ENCODE measurements at places on chromosomes 1 and 21. TPM values are rescaled to one million over a fixed set of nuclear protein-coding genes. Genes with fewer than 3 reads are reported as not detected.

- no peak for DNase-seq
These were observed 15.4 kb downstream of the RIMS3 start for GRCh38 chr1:40650075-40650474.

DNA sequence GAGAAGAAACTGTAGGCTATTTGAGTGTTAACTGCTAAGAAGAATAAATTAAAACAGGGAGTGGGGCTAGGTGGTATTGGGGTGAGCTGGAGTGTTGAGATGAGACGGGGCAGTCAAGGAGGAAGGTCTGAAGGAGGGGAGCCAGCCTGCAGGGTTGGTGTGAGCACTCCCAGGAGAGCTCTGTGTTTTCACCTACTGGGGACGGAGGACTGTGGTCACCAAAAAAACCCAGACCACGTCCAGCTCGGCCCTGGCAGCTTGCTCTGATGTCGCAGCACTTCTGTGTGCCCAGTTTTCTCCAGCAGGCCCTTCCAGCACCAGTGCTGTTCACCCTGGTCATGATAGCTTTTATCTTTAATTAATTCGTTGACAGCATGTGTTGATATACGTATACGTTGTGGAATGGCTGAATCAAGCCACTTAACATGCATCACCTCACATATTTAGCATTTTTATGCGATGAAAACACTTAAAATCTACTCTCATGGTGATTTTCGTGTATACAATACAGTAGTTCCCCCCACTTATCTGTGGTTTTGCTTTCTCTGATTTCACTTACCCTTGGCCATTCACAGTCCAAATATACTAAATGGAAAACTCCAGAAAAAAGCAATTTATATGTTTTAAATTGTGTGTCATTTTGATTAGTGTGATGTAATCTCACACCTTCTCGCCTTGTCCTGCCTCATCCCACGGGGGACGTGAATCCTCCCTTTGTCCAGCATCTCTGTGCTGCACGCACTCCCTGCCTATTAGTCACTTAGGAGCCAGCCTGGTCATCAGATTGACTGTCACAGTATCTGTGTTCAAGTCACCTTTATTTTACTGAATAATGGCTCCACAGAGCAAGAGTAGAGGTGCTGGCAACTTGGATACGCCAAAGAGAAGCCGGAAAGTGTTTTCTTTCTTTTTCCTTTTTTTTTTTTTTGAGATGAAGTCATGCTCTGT lies 12.3 kb downstream of the FAM3B start:
- DNase-seq: no peak

GRCh38 chr1:108057541-108057940 lies 92.6 kb upstream of the VAV3 start:
- no peak for DNase-seq

- no peak for DNase-seq
These were observed 53.2 kb upstream of the LYST start for GRCh38 chr1:235919833-235920441.

GRCh38 chr1:204067935-204068334 lies 5.0 kb upstream of the SOX13 start:
- no peak for DNase-seq

DNA sequence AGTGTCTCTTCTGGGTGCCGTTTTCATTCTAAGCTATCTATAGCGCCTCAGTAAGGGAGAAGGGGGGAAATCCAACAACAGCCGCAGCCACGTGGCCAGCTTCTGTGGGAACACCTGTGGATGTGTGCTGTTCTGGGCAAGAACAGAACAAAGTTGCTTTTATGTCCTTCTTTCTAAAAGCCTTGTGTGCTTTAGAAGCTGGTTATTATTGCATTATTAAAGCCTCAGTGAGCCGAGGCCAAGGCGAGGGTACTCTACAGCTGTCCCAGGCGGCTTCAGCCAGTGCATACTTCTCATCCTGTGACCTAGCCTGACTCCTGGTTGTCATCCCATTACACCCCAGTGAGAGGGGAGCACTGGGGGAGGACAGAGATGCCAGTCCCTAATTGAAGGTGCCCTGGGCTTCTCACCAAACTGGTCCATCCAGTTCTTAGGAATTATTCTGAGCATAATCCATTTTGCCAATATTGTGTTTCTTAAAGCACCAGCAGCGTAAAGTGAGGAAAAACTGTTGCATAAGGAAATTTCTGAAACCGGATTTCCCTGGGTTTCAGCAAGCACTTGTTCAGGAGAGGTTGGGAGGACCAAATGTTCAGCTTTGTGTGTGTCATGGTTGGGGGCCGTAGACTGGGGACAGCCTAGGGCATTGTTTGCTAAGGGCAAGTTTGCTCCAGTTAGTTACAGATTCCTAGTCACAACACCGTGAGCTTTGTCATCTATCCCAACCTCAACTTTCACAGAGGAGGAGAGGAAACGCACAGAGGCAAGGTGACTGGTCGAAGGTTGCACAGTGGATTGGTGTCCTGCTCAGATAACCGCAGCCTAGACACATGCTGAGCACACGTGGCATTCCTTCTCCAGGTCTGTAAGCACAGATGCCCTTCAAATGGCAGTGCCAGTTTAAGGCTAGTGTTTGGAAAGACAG lies 61.0 kb upstream of the ATP1A1 start:
- no peak for DNase-seq

DNA sequence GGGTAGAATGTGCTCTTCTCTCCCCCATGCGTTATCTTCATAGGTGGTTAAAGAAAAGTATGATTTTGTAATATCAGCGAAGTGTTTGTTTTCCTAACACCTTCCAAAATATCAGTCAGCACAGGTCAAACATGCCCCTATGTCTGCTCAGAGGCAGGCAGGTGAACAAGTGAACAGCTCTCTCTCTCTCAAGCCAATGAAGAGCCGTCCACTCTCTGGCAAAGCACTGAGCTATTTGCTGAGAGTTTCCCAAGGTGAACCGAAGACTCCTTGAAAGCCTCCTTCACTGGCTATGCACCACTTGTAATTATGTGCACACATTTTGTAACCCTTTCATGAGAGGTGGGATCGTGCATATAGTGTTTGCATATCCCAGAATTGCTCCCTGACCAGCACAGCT lies 47.7 kb downstream of the ST6GALNAC3 start:
- DNase-seq: no peak

Gene VWA5B1
- not detected for total RNA-seq
